ENCODE measurements at places on chromosomes 7 and 10. TPM values are rescaled to one million over a fixed set of nuclear protein-coding genes. Genes with fewer than 3 reads are reported as not detected.

- DNase-seq: no peak
Measured at GRCh38 chr7:103114576-103115008, 34.3 kb downstream of the NAPEPLD start.

DNA sequence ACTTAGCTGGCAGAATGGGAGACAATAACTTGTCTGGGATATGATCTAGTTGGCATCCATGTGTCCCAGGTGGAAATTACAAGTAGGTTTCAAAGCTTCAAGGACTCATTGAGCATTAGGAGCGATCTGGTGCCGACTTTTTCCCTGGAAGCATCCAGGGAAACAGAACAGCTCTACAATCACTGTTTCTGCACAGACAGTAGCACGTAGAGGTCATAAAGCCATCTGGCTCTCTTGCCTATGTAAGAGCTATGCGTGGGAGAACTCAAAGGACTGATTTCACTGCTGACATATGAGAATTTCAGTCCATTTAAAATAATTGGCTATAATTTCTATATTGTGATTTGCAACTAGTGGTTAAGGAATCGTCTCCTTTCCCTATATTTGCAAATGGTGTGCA, 791.7 kb downstream of the REEP3 start:
- no peak for DNase-seq

GRCh38 chr10:101601541-101601940, 13.4 kb downstream of the DPCD start:
- DNase-seq: no peak

DNA sequence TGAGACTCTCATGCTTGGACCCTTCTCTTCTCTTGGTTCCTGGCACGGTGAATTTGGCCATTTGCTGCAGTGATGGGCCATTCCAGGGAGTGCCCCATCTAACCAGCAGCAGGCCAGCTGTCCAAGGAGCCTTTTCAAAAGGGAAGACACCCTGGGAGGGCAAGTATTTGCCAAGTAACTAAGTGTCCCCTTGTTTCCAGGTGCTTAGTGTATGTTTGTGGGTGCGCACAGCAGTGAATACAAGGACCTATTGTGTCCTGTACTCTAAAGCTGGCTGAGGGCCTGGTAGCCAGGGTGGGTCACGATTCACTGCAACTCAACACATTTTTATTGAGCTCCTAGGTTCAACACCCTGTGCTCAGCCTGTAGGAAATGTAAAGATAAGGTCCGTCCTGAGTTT, 348.8 kb downstream of the RNLS start:
- DNase-seq: no peak

Gene TEX47
- total RNA-seq: not detected

- DNase-seq: no peak
Measured at GRCh38 chr7:17620566-17620965, 319.7 kb downstream of the SNX13 start.

Gene NKX1-2
- total RNA-seq: not detected

GRCh38 chr10:5092375-5092774, 1.8 kb upstream of the AKR1C3 start:
- DNase-seq: no peak

- no peak for DNase-seq
Measured at GRCh38 chr10:89639326-89639725, 5.7 kb downstream of the PANK1 start.

Gene ENTPD1
- 0.17 TPM for total RNA-seq

GRCh38 chr10:11116817-11117216, 99.1 kb downstream of the CELF2 start:
- DNase-seq: no peak

Gene FAM13C
- total RNA-seq: 0.21 TPM
